HS-27A (cell line): ENCODE measurements at places on chromosomes 1 and 21.

GRCh38 chr1:74422421-74423292, 89.8 kb downstream of the LRRC53 start:
- DNase-seq = no peak

DNA sequence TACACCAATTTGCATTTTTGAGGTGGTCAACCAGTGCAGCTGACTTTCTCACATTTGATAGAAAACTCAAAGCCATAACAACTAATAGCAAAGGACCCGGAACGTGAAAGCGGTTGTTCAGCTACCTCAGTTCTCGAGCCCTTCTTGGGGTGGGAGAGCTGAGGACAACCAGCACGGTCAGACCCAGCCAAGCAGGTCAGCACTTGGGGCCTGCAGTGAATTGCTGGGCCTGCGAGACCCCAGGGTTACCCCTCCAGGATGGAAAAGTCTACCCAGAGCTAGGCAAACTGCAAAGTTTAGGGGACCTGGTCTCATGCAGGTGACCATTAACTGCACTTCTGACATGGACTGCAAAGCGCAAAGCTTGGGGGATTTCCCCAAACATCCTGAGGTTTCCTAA, 23.8 kb upstream of the AJAP1 start:
- DNase-seq = no peak

GRCh38 chr1:161209790-161210409, 5.2 kb upstream of the FCER1G start:
- DNase-seq = no peak

GRCh38 chr1:182002570-182002969, 58.9 kb downstream of the ZNF648 start:
- DNase-seq = no peak

- DNase-seq = no peak
These were observed 6.3 kb downstream of the ZBTB8B start for GRCh38 chr1:32470991-32471694.

GRCh38 chr21:41201385-41201784, 33.4 kb downstream of the BACE2 start:
- no peak for DNase-seq

GRCh38 chr1:41501581-41501980, 17.1 kb upstream of the EDN2 start:
- DNase-seq = no peak

GRCh38 chr1:223864084-223864483, 18.3 kb upstream of the TP53BP2 start:
- DNase-seq = no peak

DNA sequence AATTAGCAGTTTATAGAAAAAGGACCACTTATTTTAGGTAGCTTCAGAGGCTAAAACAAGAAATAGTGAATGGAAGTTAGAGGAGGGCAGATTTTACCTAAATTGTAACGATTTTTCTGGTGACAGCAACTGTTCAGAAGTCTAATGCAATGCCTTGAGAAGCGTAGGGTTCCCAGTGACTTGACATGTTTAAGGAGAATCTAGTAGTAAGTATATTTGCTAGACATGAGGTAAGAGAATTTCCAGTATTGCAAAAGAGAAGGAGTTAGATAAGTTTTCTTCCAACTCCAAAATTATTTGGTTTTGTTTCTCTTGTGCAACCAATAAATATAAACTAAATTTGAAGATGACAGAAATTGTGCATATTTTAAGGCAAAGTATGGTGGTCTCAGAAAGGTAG, 140.0 kb downstream of the SMYD3 start:
- no peak for DNase-seq

DNA sequence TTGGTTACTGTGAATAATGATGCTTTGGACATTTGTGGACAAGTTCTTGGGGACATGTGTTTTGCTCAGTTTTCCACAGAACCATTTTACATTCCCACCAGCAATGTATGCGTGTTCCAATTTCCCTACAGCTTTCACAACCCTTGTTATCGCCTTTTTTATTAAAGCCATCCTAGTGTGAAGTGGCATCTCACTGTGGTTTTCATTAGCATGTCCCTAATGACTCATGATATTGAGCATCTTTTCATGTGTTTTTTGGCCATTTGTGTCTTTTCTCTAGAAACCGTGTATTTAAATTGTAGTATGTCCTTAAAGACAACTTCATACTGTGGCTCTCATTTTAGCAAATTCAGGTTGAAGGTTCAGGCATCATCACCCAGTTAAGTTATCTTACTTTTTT, 132.1 kb downstream of the TGFBR3 start:
- no peak for DNase-seq

GRCh38 chr1:100989306-100990077, 36.1 kb downstream of the DPH5 start:
- peak; percentile 12 for DNase-seq

- DNase-seq = peak; percentile 45
These were observed 554 bp upstream of the SLC39A1 start for GRCh38 chr1:153963850-153964331.
